ENCODE measurements at places on chromosomes 5 and 9. TPM values are rescaled to one million over a fixed set of nuclear protein-coding genes. Genes with fewer than 3 reads are reported as not detected.
A peak's percentile ranks its signal among the peaks of the same experiment; 100 is the strongest.

DNA sequence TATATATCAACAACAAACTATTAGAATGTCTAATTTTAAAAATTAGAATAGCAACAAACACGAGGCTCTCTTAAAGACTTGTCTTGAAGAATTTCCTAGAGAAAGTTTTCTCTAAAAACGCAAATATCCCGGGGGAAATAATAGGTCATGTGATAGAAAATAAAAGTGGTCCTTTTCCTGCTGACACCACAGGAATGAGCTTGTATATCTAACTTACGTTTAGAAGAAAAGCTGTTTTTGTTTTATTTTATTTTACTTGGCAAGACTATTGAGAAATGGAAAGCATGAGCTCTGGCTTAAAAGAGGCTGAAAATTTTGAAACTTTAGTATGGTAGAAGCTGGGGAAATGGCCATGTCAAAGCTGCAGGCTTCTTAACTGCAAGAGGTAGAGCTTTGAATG is 465.0 kb downstream of the AGTPBP1 start:
- DNase-seq: no peak

MRPS27 gene
- 74.5 TPM for total RNA-seq

CCNO gene
- 2.7 TPM for total RNA-seq

DNA sequence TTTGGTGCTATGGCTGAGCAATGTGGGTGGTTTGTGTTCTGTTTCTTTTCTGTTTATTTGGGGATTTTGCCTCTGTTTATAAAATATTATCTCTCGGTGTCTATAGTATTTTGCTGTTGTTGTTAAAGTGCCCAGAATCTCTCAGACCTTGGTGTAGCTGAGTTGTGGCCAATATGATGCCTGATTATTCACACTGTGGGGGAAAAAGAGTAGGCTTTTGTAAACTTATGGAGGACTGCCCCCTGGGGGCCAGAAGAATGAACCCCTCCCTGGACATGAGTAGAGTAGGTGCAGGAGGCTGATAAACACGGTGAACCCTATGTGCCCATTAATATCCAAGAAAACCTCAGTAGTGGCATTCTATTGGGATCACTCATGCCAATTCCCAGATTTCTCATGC is 49.0 kb upstream of the DPYSL3 start:
- DNase-seq: peak; percentile 57

MLLT3 gene
- total RNA-seq: 8.8 TPM

- DNase-seq: peak; percentile 11
Observed at GRCh38 chr5:58348996-58349728, 110.7 kb downstream of the PLK2 start.

DNA sequence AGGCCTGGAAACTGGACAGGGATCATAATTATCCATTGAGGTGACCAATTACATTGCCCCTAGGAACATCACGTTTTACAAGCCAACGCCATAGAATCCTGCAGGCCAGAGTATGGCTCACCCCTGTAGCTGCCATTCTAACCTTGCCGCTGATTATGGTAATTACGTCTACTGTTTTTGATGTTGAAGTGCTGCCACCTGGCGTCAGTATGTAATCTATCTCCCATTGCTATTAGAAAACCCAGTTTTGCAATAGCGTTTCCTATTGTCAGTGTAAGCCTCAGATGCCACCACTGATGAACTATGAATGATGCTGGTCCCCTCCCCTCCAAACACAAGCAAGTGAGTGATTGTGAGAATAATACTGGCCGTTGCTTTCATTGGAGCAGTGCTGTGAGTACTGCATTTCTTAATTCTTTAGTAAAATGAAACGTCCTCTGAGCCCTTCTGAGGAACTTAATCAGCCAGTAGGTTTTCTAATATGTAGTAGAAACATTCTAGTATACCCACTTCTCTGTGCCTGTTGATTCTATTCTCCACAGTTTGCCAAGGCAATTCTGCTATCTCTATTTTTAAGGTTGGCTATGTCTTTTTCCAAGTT is 100.5 kb upstream of the NMUR2 start:
- peak; percentile 51 for DNase-seq

TAF11L8 gene
- not detected for total RNA-seq

GALNT12 gene
- total RNA-seq: 0.80 TPM

Measured in mammary epithelial cell (primary cell).